NCI-H187 (cell line): ENCODE measurements at places on chromosomes 2 and 18.

GRCh38 chr18:7000484-7001096 is 117.0 kb downstream of the LAMA1 start:
- DNase-seq = no peak

GRCh38 chr2:230781130-230781797 is 68.6 kb downstream of the CAB39 start:
- no peak for DNase-seq

DNA sequence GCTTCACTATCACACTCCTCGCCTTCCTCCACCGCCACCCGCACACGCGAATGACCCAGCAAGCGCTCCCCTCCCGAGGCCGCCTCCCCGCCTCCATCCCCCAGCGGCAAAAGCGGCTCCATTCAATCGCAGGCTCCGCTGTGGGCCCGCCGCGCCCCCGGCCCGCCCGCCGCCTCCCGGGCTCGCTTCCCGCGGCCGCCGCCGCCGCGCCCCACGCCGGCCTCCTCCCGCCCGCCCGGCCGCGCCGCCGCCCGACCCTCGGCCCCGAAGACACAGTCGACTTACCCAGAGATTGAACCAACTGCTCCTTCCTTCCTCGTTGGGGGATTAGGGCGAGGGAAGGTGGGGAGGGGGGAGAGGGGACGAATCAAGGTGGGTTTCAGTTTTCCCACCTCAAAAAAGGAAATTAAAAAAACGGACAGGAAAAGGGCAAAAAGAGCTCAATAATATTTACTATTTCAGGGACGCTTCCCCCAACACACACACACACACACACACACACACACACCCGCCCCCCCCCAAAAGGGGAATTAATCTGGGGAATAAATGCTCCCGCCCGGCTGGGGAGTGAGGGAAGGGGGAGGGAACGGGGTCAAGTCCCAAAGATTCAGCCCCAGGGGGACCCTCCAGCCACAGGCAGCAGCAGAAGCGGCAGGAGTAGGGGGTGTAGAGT is 743 bp downstream of the XPO1 start:
- peak; percentile 51 for DNase-seq

- no peak for DNase-seq
Observed at GRCh38 chr2:190454795-190455194, 46.6 kb downstream of the MFSD6 start.

- DNase-seq = no peak
Observed at GRCh38 chr2:135093193-135093592, 41.1 kb downstream of the RAB3GAP1 start.

GRCh38 chr2:54559593-54560145 is 103.5 kb downstream of the SPTBN1 start:
- DNase-seq = no peak

GRCh38 chr2:163752267-163752666 is 16.5 kb upstream of the FIGN start:
- no peak for DNase-seq

GRCh38 chr18:57803103-57803969 is at the start of gene ATP8B1:
Gene ATP8B1 (minus strand): TSS chr18:57803315. CDS start chr18:57731807, 71,508 bp downstream.
- no peak for DNase-seq

- DNase-seq = peak; percentile 24
Observed at GRCh38 chr2:216666461-216667233, 28.7 kb downstream of the IGFBP5 start.

DNA sequence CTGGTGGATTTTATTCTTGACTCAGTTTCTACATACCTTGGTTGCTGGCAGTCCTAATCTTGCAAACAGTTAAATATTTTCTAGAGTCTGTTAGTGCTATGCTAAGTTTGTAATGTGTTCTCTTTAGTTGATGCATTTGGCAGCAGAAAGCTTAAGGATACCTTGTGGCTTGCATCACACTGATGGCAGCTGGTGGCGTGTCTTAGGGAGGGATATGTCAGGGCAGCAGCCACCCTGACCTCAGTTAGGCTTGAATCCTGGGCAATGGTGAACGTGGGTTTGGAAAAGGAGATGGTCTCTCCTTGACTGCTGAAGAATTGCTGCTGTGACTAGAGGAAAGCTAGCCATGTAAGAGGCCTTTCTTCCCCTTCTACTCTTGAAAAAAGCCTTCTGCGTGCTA is 4.2 kb downstream of the IAH1 start:
- no peak for DNase-seq

DNA sequence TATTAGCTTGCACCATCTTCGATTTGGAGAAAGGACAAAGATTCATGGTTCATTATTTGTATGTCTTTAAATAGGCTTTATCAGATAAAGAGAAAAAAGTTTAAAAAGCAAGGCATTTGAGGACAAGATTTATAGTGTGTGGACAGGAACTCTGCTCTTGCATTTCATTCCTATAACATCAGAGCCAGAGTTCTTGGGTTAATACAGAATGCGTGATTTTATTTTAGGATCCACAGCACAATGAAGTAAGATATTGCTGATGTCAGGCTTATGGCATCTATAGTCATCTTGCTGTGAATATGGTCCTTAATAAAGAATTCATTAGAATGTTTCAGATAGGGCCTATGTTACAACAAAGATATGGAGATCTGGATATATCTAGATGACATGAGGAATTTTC is 19.7 kb downstream of the RASGRP3 start:
- no peak for DNase-seq

GRCh38 chr2:132621131-132621875 is 48.7 kb downstream of the LYPD1 start:
- no peak for DNase-seq

DNA sequence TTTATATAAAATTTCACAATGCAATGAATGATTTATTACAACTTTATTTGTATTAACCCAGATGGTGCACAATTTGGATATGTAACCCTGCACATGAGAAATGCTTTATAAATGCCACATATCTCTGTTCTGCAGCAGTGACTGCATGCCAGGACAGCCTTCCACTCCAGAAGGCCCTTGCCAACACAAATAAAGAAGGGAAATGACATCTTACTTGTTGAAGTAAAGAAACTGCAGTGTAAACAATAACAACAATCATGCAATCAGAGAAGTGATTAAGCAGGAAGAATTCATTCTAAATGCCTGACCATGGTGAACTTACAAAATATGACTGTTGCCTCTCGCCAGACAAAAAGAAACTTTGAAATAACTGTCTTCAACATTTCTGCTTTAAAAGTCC is 129.9 kb upstream of the CHST9 start:
- DNase-seq = no peak

GRCh38 chr18:7760967-7761948 is 194.1 kb downstream of the PTPRM start:
- DNase-seq = no peak

- DNase-seq = no peak
Observed at GRCh38 chr2:129755786-129756185, 223.7 kb upstream of the RAB6C start.

- DNase-seq = peak; percentile 57
Observed at GRCh38 chr2:95007822-95008221, 17.7 kb upstream of the MAL start.

DNA sequence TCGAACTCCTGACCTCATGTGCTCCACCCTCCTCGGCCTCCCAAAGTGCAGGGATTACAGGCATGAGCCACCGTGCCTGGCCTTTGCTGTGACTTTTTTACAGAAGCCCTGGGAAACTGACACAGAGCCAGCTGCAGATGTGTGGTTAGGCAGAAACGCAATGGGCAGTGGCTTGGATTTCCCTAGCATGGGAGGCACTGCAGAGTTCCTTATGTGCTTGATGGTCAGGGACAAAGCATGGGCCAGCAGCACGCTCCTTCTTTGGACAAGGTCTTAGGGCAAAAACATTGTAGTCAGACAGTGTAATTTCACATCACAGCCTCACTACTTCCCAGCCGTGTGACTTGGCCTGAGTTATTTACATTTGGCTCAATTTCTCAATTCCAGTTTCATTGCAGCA is 153.9 kb downstream of the RNF144A start:
- no peak for DNase-seq

DNA sequence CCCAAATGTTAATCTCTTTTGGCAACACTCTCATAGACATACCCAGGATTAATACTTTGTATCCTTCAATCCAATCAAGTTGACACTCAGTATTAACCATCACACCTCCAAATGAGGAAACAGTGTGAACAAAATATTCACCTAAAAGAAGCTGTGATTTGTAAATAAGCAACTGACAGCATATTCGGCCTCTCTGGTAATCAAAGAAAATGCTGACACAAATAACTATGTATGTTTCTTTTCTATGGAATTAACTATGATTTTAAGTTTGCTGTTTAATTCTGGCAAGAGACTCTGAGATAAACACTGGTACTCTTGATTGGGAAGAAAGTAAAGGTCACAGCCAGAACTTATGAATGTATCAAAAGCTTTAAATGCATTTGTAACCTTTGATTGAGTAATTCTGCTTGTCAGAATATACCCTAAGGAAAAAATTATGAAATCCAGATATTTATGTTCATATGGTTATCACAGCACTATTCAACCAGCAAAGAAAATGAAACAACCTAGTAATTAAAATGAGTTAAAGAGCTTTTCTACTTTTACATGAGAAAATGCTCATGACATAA is 3.6 kb upstream of the GYPC start:
- no peak for DNase-seq

GRCh38 chr2:30747206-30747605 is 60.0 kb downstream of the CAPN13 start:
- no peak for DNase-seq

GRCh38 chr2:126776692-126777619 is 121.0 kb downstream of the GYPC start:
- peak; percentile 18 for DNase-seq

- DNase-seq = no peak
Observed at GRCh38 chr2:203873461-203873860, 5.9 kb downstream of the CTLA4 start.

DNA sequence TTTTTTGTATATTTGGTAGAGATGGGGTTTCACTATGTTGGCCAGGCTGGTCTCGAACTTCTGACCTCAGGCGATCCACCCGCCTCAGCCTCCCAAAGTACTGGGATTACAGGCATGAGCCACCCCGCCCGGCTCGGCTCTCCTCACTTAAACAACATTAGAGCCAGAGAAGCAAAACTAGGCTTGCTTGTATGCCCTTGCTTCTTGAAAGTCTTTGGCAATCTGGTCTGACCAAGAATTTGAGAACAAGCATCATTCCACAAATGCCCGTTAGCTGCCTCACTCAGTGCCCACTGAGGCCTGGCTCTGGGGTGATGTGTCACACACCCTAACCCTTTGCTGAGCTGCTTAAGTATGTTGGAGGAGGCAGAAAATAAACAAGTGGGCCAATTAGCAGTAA is 33.5 kb downstream of the SOWAHC start:
- DNase-seq = no peak

DNA sequence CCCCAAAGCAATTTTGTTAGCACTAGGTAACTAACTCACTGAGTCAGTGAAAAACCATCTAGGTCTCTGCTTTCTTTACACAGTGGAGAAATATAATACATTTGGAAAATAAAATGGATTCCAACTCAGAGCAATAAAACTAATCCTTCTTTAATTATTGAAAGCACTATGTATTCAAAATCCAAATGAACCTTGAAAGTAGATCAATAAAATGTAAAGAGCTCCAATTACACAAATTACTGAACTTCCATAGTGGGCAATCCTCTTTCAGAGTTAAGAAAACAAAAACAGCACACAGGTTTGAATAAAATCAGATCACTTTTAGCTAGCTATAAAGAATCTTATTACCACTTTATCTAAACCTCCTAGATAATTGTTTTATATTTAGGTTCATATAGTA is 208.1 kb downstream of the NR4A2 start:
- DNase-seq = no peak

GRCh38 chr2:241110607-241111439 is 8.7 kb upstream of the MTERF4 start:
- DNase-seq = no peak

DNA sequence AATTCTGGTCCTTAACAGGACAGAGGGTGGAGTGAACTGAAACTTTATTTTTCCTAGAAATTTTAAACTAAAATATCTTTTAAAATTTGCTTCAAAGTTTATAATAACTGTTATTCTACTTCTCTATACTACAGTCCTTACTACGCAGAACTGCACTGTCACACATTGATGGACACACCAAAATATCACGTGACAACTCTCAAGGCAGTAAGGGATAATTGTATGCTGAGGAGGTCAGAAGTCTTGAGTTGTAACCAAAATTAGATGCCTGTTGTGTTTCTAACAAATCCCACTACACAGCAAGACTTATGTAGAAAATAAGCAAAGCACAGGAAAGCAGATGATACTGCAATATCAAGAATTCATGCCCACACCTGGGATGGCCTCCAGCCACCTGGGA is 76.3 kb downstream of the CHST9 start:
- no peak for DNase-seq

DNA sequence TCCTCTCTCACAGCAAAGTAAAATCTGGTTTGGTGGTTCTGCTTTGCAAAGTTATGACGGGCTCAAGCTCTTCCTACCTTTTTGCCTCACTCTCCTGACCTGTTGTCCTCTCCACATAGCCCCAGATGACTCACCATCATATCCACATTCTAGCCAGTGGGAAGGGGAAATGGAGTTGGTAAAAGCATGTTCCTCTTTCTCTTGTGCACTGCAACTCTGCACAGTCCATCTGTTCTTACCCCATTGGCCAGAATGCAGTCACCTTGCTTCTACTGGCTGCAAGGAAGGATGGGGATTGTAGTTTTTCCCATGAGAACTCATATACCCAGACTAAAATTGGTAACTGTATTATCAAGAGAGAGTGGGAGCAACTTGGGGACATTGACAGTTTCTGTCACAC is 50.4 kb upstream of the SMIM21 start:
- no peak for DNase-seq

DNA sequence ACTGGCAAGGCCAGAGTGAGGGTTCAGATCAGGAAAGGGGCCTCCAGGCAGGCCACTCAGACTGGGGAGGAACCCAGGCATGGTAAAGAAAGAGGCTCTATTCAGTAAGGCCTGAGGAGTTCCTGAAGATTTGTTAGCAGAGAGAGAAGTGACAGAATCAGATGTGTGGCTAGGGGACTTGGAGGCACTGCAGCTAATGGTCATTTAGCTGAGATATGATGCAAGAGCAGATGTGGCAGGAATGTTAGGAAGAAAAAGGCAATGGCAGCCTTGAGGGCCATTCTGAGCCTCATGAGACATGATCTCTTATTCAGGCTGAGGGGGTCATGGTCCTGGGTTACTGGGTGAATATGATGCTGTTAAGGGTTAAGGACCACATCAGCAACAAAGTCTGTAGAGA is 73.4 kb downstream of the CCDC93 start:
- DNase-seq = no peak

DNA sequence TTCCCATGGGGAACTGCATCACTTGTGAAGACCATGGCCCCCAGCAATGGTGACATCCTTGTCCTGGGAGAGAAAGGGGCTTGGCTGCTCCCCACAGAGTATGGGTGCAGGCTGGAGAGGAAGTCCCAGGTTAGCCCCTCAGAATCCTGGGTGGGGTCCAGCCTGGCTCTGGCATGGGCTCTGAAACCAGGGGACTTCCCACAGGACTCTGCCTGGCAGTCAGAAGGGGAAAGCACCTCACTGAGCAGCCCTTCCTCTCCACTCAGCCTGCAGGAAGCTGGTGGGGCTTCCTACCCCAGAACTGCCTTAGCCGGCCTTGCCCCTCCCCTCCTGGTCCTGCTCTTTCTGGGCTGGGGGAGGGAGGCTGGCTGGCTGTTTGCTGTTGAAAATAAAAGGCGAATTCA is 3.7 kb downstream of the NEURL3 start:
- no peak for DNase-seq
